ENCODE measurements at places on chromosomes 1 and 21.

DNA sequence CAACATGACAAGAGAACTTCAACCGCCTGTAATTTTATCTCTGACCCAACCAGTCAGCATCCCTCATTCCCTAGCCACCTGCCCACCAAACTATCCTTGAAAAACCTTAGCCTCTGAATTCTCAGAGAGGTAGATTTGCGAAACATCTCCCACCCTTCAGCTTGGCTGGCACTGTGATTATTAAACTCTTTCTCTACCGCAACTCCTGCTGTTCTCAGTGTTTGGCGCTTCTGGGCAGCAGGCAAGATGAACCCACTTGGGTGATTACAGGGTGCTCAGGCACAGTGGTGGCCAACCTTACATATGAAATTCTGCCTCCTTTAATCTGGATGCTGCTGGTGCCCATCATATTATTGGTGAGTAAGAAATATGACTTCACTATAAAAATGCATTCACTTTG, 22.1 kb downstream of the CCDC190 start:
- DNase-seq: no peak

- DNase-seq: no peak
Observed at GRCh38 chr1:111140680-111140967, 601 bp downstream of the CEPT1 start.

DNA sequence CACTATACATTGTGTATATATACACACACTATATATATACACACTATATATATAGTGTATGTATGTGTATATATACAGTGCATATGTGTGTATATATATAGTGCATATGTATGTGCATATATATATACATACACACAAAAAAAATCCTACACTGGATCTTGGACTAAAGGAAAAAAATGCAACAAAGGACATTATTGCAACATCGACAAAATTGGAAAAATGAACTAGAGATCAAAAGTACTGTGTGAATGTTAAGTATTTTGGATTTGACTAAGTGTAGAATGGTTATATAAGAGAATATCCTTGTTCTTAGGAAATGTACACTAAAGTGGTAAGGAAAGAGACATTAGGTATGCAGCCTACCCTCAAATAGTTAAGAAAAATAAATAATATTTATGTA, 36.5 kb downstream of the SMYD3 start:
- no peak for DNase-seq

DNA sequence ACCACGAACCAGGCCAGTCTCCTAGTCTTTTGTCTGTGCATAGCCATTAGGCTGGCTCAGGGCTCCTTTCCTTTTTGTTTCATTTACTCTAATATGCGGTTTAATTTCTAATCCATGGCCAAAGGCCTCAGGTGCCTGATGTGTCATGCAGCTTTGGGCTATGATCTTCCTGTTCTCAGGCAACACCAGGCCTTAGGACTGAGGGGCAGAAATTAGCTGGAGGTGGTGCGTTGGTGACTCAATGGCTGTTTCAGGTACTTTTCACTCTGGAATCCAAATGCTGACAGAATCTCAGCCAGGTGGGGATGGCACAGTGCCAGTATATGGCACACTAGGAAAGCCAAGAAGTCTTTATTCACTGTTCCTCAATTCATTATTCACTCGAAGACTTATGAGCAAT, 105.3 kb downstream of the CACNA1E start:
- no peak for DNase-seq

- DNase-seq: no peak
Observed at GRCh38 chr1:172442843-172443565, 865 bp downstream of the PIGC start.

GRCh38 chr1:180155182-180155682, 563 bp downstream of the QSOX1 start:
- peak; percentile 45 for DNase-seq

GRCh38 chr1:176193663-176194062, 13.4 kb downstream of the COP1 start:
- no peak for DNase-seq

DNA sequence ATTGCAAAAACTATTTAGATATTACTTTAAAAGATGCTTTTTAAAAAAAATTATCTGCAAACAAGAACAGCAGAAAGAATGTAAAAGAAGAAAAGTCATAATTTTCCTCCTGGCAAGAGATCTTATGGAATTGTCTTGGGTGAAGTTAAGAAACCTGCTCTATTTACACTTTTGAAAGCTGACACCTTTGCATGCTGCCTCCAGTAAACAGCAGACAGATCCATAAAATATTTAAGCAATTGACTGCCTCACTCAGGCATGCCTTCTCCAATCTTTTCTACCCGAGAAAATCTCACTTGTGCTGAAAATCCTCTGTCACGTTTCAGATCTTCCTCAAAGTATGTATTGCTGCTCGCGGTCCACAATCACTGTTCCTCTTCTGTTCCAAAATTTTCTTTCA, 107.9 kb upstream of the ZP4 start:
- DNase-seq: no peak

DNA sequence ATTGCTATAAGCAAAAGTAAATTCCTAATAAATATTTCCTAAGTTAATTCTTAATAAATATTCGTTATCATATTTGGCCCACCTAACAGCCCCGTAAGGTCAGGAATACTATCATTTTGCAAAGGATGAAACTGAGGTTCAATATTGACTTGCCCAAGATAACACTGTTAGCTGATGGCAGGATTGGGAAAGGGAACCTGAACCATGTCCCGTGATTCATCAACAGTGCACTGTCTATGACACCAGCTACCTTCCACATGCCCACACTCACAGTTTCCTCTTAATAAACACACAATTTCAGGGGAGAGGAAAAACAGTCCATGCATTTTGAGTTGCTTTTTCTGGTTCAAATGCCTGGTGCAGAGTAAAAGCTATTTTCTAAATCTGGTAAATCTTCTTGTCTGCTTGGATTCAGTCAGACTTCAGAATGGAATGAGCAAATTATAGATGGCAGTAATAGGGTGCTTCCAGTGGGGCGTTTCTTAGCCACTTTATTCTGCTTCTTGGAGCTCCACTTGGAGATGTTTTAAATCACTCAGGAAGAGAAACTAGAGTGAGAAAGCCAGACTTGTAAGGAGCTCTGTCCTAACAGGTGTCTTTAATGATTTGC, 354.6 kb downstream of the PDE4B start:
- DNase-seq: no peak

GRCh38 chr1:38858833-38859560, 575 bp downstream of the RRAGC start:
- peak; percentile 73 for DNase-seq

- DNase-seq: peak; percentile 75
Observed at GRCh38 chr1:244450597-244451538, 841 bp downstream of the ADSS2 start.

DNA sequence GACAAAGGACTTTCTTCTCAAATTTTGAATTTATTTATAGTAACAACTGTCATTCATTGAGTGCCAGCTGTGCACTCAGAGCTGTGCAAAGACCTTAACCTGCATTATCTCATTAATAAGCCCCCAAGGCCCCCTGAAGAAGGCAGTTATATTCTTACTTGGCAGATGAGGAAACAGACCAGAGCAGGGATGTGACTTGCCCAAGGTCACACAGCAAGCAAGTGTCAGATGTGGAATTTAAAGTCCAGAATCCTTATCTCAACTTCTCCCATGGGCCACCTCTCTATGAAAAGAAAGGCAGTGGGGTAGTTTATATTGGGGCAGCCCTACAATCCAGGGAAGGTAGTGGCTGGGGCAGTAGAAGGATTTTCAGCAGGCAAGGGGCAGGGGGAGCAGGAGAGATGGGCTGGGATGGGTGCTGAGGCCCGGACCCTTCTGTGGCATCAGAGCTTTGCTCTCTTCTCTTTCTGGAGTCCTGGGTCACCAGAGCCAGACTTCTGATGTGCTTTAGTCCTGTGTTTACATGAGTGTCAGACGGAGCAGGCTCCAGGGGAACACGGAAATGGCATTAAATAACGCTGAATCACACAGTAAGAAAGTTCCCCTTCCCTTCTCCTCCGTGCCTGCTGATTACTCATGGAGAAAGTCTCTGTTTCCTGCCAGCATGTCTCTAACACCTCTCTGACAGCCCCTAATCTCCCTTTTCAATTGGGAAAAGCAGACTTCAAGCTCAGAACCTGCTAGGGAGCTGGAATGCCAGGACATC, 39.5 kb downstream of the EPHB2 start:
- no peak for DNase-seq

GRCh38 chr21:37869661-37870060, 46.6 kb downstream of the KCNJ6 start:
- no peak for DNase-seq

DNA sequence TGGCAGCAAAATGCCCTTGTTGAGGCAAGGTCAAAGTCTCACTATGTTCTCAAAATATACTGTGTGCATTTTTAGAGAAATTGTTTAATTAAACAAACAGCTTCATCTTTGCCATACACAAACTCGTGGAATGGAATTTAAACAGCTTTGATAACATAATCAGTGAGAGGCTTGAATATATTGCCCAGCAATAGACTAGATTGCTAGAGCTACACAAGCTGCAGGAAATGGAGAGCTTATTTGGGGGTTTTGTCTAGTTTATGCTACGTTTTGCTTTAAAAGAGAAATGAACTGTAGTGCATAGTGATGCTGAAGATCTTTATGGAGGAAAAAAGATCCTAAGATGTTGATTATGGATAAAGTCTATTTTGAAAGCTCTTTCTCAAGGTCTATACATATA, 166.8 kb upstream of the HMCN1 start:
- no peak for DNase-seq

- no peak for DNase-seq
Observed at GRCh38 chr1:47003896-47004403, 19.5 kb upstream of the CYP4X1 start.

DNA sequence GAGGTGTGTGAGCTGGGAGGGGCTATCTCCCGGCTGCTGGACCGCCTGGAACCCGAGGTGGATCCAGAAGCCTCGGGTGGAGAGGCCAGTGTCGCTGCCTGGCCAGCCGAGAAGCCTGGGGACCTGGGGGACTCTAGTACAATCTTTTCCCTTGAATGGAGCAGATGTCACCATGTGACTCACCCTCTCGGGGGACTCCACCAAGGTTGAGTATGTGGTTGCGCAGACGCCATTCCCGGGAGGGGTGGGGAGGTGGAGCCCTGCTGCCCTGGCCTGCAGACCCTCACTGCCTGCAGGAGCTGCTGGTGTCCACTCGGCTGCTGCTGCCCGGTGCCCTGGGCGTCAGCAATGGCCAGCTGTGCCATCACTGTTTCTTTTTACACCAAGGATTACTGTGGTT, 40.3 kb downstream of the TP73 start:
- no peak for DNase-seq

- DNase-seq: no peak
Observed at GRCh38 chr1:17098446-17099317, 20.6 kb downstream of the PADI2 start.

DNA sequence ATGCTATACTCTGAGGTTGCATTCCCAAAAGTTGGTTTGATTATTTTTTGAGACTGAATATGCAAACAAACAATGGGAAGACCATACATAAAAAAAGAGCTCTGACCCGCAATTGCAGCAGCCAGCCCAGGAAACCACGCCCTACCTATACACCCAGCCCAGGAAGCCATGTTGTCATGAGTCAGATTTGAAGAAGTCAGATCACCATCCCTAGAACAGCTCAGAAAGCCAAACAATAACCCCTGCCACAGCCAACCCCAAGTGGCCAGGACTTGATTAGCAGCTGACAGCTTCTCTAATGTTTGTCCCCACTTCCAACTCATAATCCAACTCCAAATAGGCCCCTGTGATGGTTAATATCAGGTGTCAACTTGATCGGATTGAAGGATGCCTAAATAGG, 621.9 kb downstream of the NPHP4 start:
- DNase-seq: no peak

GRCh38 chr1:204763773-204764427, 78.4 kb upstream of the LRRN2 start:
- DNase-seq: peak; percentile 82

GRCh38 chr1:169928438-169929209, 34.9 kb upstream of the SCYL3 start:
- DNase-seq: no peak

- no peak for DNase-seq
Observed at GRCh38 chr1:87980494-87980893, 651.8 kb downstream of the LMO4 start.

DNA sequence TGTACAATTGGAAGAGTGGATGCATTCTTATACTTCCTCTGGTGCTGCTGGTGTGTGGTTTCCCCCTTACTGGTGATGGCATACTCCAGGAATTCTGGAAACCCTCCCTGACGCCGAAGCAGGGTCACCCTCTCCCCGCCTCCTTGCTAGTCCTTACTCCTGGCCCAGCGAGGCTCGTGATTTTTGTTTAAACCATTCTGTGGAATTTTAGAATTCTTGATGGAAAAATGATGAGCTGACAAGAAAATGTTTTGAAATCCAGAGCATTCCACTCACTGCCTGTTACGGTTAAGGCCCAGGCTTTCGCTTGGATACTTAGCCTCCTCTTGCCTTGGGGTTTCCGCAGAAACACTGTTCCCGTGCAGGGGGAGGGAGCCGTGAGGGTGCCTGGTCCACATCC, 41.1 kb downstream of the IL6R start:
- no peak for DNase-seq

DNA sequence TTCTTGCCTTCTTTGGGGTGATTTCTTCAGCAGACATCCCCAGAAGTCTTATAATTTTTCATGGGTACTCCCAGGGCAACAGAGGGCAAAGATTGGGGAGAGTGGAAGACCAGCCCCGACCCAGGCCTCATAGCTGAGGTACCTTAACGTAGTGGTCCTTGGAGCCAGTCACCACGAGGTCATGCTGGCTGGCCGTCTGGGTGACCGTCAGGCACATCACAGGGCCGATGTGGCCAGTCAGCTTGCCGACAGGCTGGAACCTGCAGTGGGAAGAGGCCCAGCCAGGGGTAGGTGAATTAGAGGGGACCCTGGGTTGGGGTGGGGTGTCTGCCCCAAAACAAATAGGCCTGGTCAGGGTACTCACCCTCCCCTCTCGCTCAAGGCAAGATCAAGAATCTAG, 46.9 kb downstream of the KIF21B start:
- DNase-seq: no peak

DNA sequence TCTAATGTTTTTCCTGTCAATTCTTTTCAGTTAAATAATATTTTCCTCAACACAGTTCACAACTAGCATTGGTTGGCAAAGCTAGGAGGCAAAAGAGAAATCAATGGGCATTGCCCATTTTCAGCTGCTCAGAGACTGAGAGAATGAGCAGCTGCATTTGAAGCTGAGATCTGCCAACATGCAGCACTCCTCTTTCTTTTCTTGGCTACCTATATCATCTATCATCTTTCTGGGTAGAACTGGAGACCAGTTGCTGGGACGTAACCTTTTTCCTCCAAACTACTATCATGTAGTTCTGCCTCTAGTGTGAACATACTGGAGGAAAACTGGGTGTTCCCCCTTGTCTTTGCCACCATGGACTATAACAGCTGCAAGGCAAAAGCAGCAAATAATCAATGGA, 22.9 kb downstream of the CHODL start:
- DNase-seq: no peak

DNA sequence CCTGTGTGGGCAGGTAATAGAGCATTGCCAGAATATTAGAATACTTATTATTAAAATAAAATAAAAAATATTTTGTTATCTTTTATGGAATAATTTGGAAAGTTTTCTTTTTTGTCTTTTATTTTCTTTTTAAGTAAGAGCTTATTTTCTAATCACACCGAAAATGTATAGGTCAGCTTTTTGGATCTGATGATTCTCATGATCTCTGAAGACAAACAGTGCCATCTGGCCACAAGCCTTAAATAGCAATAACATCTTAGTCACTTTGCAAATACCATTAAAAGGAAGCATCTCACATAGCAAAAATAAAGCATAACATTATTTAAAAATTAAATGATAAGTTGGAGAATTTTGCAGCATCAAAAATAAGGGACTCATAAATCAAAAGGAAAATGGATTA, 213.8 kb downstream of the PLA2G4A start:
- DNase-seq: no peak

Data from stimulated activated CD8-positive, alpha-beta memory T cell treated with anti-CD3 and anti-CD28 coated beads, Interleukin-4, amount 100 ng/mL, for 48 hours (primary cell).